ENCODE measurements at places on chromosomes 12 and 14.

GRCh38 chr12:123019841-123020138, 39.3 kb downstream of the ARL6IP4 start:
- DNase-seq: no peak

- DNase-seq: no peak
These were observed 62.1 kb downstream of the ACACB start for GRCh38 chr12:109178532-109178931.

- DNase-seq: no peak
These were observed 10.0 kb upstream of the TBC1D30 start for GRCh38 chr12:64814432-64814831.

- DNase-seq: no peak
These were observed 44.9 kb downstream of the ATP2B1 start for GRCh38 chr12:89663577-89664357.
